RWPE1 (cell line): ENCODE measurements at places on chromosomes 4 and X.
A peak's percentile ranks its signal among the peaks of the same experiment; 100 is the strongest.

DNA sequence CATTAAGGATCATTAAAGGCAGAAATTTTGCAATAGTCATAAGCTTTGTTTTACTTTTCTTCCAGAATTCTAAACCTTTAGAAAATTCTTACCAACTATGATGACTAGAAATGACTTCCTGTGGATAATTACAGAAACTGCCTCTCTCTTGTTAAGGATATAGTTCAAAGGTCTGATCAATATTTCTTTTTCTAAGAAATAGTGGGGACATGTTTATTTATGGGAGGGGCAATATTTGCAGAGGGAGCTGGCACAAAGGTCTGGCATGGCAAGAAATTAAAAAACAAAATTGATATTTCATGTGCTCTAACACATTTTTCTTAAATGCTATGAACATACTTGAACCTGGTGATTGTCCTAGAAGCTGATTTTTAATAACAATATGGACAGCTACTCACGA lies 448.9 kb downstream of the KCTD8 start:
- DNase-seq: no peak

DNA sequence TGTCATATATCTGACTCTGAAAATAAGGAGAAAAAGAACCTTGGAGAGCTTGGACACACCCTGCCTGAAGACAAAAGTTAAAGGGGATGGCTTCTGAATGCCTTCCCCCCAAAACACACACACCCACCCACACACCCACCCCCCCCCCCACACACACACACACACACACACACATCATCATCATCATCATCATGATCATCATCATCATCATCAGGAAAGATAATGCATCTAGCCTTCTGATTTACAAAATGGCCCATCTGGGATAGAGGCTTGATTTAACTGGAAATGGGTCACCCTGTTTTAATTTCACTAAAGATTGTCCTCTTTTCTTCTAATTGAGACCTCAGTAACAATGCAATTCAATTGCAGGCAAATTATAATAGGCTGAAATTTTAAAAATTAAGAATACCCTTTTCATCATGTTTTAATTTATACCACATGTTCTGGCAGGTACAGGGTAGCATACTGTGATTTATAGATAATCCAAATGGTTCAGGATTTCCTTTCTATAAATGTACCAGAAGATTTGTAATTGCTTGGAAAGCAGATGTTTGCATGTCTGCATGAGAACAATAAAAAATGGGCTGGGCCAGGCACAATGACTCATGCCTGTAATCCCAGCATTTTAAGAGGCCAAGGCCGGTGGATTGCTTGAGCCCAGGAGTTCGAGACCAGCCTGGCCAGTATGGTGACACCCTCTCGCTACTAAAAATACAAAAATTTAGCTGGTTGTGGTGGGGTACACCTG lies 56.5 kb downstream of the TRIM2 start:
- no peak for DNase-seq

- no peak for DNase-seq
Observed at GRCh38 chr4:129546531-129546930, 450.6 kb downstream of the C4orf33 start.

GRCh38 chrX:6557690-6558089 lies 22.8 kb upstream of the VCX3A start:
- no peak for DNase-seq

GRCh38 chr4:137067735-137068134 lies 464.6 kb downstream of the PCDH18 start:
- no peak for DNase-seq

- DNase-seq: no peak
Observed at GRCh38 chr4:5416637-5417036, 291.7 kb downstream of the EVC2 start.

DNA sequence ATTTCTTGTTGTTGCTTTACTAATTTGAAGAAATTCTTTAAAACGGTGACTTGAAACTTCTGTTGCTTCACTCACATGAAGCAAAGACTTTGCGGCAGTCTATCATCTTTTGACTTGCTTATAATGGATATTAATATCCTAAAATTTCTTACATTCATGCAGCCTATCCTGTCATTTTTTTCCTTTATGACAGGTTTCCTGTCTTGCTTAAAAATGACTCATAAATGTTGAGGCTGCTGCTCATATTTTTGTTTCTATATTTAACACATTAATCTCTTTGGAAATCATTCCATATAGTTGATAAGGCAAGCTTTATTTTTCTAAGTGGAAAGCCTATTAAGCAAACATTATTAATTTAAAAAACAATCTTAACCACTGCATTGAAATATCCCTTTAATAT lies 176.6 kb upstream of the GALNTL6 start:
- no peak for DNase-seq

DNA sequence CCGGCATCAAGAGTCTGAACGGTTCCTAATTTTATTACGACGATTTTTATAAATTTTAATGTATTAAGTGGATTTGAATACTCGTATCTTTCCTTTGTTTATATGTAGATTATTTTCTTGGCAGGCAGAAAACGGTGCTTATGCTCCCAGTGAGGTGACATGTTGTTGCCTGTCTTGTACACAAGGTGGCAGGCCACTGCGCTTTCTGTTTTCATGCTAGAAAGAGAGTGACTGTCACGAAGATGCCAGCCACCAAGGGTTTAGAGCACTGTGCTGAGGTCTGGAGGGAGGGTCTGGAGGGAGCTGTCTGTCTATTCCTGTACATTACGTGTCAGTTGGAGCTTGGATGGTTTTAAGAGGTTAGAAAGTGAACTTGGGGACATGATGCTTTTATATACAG lies 87.7 kb downstream of the SHROOM2 start:
- no peak for DNase-seq

- no peak for DNase-seq
Observed at GRCh38 chrX:109626637-109627036, 1.7 kb upstream of the KCNE5 start.

- no peak for DNase-seq
Observed at GRCh38 chrX:107601759-107602158, 26.6 kb upstream of the PRPS1 start.

- no peak for DNase-seq
Observed at GRCh38 chr4:118329849-118330248, 23.0 kb downstream of the PRSS12 start.

GRCh38 chrX:41716222-41716621 lies 7.8 kb upstream of the GPR82 start:
- DNase-seq: no peak

- no peak for DNase-seq
Observed at GRCh38 chr4:153623491-153623890, 60.6 kb upstream of the TLR2 start.

- DNase-seq: no peak
Observed at GRCh38 chr4:14419516-14419915, 582.8 kb upstream of the CPEB2 start.

GRCh38 chrX:10749113-10749512 lies 128.7 kb upstream of the MID1 start:
- DNase-seq: no peak

- DNase-seq: no peak
Observed at GRCh38 chr4:22596409-22596808, 80.5 kb upstream of the ADGRA3 start.

GRCh38 chrX:10508891-10509290 lies 111.5 kb downstream of the MID1 start:
- no peak for DNase-seq

DNA sequence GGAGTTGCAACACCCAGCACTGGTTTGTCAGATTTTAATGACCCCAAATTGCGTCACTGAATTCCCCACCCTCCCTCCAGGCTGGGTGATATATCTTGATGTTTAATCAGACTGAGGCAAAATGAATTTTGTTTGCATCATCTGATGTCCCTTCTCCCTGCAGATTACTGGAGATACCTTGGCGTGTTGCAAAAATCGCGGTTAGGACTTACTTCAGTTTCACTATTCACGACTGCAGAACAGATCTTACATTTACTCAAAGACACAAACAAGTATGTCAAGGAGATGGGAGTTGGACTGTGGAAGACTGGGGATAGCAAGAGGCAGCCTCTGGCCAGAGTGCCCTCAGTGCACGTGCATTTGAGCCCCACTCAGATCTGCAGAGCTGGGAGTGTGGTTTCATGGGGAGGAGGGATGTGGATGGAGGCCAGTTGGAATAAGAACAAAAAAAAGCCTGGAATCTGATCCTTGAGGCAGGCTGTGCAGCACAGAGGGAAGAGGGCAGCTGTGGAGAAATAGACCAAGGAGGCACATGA lies 92.2 kb upstream of the MTM1 start:
- DNase-seq: no peak

DNA sequence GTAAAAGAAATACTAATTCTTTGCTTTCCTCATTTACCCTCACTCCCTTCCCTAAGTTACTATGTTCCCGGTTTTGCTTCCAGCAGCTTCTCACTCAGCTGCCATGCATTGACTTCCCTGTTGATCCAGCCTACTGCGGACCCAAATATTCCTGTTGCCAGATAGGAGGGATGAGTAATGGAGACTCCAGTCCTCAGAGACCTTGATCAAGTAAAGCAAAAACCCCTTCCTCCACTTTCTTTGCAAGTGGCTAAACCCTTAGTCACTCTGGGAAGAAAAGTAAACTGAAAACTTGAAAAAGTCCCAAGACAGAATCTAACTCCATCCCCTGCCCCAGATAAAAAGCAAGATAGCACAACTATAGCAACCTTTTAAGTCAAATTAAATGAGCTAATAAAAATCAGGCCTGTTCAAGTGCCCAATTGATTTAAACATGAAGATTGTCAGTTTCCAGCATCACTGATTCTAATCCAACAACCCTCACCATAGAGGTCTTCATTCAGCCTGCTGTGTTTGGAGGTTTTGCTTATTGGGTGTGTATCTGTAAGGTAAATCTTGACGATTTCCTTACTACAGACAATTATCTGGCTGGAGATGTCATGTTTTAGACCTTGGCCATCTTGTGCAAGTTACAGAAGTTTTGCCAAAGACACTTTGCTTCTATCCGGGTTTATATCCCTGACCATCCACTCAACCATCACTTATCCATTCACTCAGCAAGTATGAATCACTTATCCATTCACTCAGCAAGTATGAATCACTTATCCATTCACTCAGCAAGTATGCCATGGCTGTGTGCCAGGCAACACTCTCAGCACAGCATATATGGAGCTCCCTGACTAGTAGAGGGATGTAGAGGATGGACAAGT lies 17.6 kb downstream of the FGFBP1 start:
- peak; percentile 72 for DNase-seq

GRCh38 chrX:127459790-127460189 lies 592.4 kb downstream of the ACTRT1 start:
- peak; percentile 0 for DNase-seq

- no peak for DNase-seq
Observed at GRCh38 chrX:11629593-11630211, 36.0 kb downstream of the ARHGAP6 start.

DNA sequence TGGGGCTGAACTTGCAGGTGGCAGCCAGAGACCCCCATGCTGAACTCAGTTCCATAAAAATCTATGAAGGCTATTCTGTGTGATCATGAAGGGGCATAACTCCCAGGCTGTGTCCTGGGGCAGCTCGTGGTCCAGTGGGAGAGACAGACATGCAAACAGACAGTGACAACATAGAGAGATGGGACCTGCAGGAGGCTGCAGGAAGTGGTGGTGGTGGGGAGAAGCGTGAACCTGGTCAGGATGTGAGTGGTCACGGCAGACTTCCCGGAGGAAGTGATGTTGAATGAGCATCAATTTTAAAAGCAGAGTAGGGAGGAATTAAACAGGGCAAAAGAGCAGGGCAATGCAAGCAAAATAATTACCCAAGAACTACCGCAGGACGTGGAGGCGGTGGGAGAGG lies 23.2 kb upstream of the SORCS2 start:
- DNase-seq: no peak

DNA sequence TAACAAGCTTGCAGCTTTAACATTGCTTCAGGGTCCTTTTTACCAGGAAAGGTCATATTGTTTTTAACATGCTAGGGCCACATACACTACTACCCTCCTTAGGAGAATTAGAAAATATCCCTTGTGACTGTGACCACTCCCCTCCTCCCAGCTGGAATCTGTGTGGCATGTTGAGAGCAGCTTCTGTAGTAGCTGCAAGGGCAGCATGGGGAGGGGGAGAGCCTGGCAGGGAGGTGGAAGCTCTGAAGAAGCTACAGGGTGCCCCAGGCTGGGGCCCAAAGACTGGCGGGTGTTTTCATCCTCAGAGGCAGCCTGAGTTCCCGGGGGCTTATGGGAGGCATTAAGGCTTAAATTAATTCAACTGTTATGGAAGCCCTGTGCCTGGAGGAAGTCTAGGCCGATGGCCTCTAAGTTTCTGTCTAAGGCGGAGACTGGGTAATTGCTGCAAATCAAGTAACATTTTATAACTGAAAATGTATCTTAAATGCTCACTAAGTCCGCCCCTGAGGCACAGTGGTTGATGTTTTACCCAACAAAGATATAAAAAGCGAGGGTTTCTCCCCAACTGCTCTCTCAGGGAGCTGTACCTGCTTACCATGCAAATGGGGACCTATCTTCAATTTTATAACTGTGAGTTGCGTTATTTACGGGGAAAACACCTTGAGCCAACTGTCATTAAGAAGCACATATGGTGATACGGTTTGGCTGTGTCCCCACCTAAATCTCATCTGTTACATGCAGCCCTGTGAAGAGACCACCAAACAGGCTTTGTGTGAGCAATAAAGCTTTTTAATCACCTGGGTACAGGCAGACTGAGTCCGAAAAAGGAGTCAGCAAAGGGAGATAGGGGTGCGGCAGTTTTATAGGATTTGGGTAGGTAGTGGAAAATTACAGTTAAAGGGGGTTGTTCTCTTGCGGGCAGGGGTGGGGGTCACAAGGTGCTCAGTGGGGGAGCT lies 37.4 kb upstream of the STS start:
- DNase-seq: no peak

DNA sequence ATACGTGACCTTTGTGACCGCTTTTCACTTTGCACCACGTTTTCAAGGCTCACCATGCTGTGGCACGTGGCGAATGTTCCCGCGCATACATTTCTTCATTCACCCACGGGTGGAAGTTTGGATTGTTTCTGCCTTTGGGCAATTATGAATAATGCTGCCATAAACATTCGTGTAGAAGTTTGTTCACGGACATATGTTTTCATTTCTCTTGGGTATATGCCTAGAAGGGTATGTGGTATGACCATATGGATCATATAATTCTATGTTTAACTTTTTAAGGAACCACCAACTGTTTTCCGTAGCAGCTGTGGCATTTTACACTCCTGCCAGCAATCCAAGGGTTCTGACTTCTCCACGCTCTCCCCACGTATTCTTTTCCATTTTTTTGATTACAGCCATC lies 60.9 kb upstream of the MXD4 start:
- no peak for DNase-seq

- no peak for DNase-seq
Observed at GRCh38 chrX:10176121-10177003, 19.6 kb downstream of the CLCN4 start.

DNA sequence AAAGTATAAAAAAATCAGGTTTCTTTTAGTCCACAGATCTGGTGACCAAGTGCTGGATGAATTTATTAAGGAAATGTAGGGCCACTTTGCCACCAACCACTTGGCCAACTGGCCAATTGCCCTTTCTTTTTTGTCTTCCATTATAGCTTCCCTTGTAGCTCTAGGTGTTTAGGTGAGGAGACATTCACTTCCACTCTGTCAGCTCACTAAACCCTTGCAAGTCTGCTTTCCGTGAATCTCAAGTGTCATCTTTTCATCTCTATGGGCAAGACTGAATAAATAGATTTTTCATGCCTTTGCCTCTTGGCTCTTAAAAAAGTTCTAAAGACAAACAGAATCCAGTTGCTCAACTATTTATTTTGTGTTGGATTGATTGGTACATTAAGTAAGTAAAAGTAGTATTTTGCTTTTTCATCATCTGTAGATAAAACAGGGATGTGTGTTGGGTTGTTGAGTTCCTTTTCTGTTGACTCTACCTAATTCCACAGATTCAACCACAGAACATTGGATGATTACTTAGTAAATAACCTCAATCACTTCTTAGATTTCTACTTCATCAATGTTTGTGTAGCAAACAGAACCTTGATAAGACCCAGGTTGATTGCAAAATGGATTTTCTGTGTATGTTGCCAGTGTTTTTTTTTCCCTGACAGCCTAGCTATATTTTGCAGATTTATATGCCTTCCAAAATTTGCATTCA lies 68.1 kb upstream of the GRXCR1 start:
- DNase-seq: no peak
